Left hindlimb (tissue), 1 donor: ENCODE measurements at places on chromosomes 6 and 20.

GRCh38 chr6:160043784-160044183 lies 74.9 kb downstream of the IGF2R start:
- no peak for DNase-seq

GRCh38 chr6:79536585-79536953 lies 661 bp downstream of the LCA5 start:
- DNase-seq, result no peak

DNA sequence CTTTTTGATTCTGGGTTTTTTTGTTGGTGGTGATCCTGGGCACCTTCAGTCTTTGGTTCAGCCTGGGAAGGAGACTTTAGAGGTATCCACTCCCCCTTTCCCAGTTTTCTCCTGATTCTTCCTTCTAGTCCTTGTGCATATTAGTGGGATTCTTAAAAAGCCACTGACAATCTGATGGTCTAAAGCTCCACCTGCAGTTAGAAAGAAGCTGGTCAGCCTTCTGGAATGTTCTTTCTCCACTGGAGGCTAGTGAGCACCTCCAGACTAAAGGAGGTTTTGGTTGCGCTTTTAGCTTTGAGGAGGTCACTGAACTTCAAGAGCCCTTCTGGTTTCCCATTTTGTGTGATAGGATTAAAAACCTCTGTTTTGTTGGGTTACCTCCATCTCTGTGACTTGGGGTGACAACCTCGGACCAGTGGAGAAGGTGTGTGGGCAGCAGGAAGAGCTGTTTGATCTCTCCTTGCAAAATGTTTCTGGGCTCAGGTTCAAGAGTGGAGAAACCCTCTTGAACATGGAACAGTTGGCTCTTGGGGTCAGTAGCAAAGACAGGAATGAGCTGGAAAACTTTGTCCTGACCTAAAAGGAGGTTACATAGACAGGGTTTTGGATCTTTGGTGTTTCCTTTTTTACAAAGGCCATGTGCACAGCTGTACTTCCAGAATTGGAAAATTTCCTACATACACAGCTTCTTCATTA lies 29.0 kb downstream of the JARID2 start:
- DNase-seq, result no peak

- DNase-seq, result no peak
These were observed 1157.7 kb upstream of the MAP3K7 start for GRCh38 chr6:91744566-91744965.

DNA sequence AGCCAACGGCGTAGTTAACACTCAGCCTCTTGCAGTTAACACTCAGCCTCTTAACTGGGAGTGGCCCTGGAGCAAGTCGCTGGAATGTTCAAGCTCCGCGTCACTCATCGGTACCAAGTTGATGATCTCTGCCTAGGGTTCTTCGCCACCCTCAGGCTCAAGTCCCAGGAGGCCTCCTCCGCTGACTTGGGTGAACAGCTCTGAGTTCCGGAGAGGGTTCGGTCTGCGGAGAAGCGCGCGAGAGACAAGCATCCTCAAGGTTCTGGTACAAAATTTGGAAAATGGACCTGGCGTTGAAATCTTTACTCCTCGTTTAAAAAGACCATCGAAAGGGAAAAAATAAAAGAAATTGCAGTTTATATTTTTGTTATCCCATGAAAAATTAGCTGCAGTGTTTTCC lies 876 bp upstream of the DSP start:
- DNase-seq, result no peak

- DNase-seq, result no peak
These were observed 50.3 kb upstream of the SLC22A16 start for GRCh38 chr6:110526726-110527125.

GRCh38 chr6:67676892-67677291 lies 958.2 kb upstream of the ADGRB3 start:
- DNase-seq, result no peak

DNA sequence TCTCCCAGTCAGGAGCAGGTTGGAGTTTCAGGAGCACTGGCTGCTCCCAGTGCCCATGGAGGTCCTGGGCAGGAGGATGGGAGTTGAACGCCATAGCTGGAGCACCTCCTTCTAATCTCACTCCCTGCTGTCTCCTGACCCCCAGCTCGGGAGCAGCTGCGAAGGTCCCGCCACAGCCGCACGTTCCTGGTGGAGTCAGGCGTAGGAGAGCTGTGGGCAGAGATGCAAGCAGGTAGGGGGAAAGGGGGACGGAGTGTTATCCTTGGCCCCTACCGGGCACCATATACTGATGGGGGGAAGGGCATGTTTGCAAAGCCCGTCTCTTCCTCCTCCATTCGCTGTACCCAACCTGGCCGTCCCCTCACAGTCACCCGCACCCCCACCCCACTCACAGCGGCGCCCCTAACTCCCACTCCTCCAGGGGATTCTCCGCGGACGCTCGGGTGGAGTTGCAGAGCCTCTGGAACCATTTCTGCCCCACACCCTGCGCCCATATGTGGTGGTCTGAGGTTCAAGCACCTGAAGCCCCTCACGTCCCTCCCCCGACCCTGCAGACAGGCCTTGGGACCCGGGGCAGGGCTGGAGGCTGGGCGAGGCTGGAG lies 16.7 kb downstream of the HSPA12B start:
- DNase-seq, result peak; percentile 22
